ENCODE measurements at places on chromosomes 7 and 10.

GRCh38 chr7:7148798-7149481 is 33.4 kb upstream of the C1GALT1 start:
- no peak for DNase-seq

- DNase-seq: no peak
These were observed 99.1 kb downstream of the ALOX5 start for GRCh38 chr10:45473126-45473525.

- no peak for DNase-seq
These were observed 22.3 kb downstream of the CALML5 start for GRCh38 chr10:5476918-5477525.

- no peak for DNase-seq
These were observed 65.0 kb upstream of the TRIM8 start for GRCh38 chr10:102579328-102579727.

GRCh38 chr7:2903682-2904162 is 59.6 kb upstream of the GNA12 start:
- DNase-seq: no peak
